ENCODE measurements at places on chromosomes 3 and 15.

GRCh38 chr3:60812502-60812901, 438.8 kb downstream of the FHIT start:
- DNase-seq, result no peak

DNA sequence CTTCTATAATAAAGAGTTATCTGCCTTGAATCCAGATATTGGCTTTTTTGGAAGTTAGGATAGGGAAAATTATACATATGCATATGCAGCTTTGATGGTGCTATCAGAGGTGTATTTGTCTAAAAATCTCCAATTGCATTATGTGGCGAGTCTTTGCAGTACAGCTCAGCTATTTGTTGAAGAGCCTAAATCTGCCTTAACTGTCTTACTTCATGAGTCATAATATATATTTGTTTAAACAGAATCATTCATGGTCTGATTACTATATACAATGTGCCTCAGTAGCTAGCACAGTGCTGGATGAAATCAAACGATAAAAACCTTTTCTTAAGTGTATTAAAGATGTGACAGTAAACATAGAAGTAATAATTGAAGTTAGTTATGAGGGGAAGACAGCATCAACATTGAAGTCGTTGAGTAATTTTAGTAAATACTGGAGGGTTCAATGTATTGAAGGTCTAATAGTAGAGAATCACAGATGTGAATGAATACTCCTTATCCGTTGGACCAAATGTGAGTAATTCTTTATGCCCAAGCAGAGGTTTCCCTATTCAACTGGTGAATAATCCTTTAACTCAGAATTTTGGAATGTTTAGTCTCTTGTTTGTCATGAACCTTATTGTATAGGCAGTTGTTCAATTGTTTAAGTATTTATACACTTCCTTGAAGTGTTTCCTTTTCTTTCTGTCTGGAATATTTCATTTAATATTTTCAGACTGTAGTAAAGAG, 74.8 kb upstream of the NAALADL2 start:
- no peak for DNase-seq

DNA sequence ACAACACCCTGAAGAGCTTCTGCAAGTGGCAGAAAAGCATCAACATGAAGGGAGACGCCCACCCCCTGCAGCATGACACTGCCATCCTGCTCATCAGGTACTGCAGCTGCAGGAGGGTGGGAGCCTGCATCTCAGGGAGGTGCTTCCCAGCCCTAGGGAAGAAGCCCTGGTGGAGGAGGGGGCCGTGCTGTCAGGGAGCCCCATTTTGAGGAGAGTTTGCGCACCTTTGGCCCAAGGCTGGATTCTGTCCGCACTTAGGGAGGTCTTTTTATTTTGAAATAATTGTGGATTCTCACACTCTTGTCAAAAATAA, 42.1 kb downstream of the SAXO2 start:
- DNase-seq, result no peak

GRCh38 chr3:143975554-143976152, 4.0 kb downstream of the DIPK2A start:
- DNase-seq, result peak; percentile 38

DNA sequence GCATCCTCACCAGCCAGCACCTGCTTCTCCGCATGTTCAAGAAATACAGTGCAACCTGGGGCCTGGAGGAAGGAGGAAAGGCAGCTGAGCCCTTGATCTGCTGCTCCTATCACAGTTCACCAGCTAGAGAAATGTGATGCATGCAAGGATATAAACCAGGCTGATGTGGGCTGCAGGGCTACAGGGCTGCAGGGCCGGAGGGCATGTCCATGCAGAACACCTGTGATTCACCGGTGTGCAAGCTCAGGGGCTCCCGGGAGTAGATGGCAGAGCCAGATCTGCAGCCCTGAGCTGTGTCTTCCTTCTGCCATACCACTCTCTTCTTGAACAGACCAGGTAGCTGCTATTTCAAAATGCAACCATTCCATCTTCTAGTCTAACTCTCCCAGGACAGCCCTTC, 84.9 kb downstream of the HMG20A start:
- DNase-seq, result no peak

- no peak for DNase-seq
Observed at GRCh38 chr3:33826688-33827087, 28.3 kb downstream of the PDCD6IP start.

GRCh38 chr3:166114448-166114847, 277.2 kb upstream of the BCHE start:
- DNase-seq, result no peak

- no peak for DNase-seq
Observed at GRCh38 chr3:113531826-113532697, at the start of gene SIDT1. Gene SIDT1 (plus strand): TSS chr3:113532555. CDS start chr3:113533022, 467 bp downstream.

GRCh38 chr15:68783226-68784058, 37.3 kb downstream of the ANP32A start:
- DNase-seq, result no peak

- peak; percentile 74 for DNase-seq
Observed at GRCh38 chr15:48493084-48493762, 152.3 kb downstream of the FBN1 start.

DNA sequence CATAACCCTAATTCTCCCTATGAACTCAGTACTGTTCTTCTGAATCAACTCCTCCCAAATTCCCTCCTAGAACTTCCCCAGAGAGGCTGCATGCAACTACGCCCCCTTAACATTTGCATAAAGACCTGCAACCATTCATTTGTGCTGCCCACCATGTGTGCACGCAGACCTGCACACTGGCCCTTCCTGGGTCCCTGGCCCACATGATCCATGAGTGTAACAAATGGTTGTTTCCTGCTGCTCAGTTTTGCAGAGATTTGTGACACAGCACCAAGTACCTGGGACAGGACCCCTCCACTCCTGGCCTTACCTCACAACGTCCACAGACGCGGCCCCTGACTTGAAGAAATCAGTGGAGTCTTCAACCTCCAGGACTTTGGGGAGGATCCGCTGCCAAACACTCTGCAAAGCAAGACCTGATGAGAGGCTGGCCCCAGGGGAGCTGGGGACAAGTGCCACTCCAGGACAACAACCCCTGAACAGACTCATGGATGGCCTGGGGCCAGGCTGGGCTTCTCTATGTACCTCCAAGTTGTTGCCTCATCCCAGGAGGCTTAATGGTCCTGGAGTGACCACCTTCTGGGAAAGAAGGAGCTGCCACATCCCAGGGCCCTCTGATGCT, 33.8 kb downstream of the ALDH1L1 start:
- no peak for DNase-seq

GRCh38 chr3:76044601-76045600, 259.6 kb upstream of the ZNF717 start:
- no peak for DNase-seq

DNA sequence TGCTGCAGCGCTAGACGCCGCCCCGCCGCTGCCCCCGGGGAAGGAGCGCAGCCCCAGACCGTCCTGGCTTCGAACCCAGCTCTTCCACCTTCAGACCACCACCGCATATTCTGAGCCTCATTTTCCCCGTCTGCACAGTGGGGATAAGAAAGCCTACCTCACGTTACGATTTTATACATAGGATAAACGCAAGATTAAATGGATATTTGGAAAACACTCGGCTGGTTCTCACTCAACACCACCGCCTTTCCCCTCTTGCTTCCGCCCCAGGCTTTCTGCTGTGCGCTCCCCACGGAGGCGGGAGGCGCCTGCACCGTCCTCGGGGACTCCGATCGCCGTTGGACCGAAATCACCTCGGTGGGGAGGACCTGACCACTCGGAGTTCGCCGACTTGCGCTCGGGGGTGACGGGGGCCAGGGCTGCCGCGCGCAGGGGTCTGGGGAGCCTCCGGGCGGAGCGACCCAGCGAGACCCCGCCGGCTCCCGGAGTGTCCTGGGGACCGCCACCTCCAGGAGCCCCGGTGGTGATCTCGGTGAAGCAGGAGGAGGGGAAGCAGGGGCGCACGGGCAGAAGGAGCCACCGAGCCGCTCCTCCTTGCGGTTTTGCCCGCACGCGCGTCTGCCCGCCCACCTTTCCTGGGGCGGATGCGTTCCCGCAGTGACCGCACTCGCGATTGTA, 4.0 kb downstream of the FBXL22 start:
- DNase-seq, result no peak

DNA sequence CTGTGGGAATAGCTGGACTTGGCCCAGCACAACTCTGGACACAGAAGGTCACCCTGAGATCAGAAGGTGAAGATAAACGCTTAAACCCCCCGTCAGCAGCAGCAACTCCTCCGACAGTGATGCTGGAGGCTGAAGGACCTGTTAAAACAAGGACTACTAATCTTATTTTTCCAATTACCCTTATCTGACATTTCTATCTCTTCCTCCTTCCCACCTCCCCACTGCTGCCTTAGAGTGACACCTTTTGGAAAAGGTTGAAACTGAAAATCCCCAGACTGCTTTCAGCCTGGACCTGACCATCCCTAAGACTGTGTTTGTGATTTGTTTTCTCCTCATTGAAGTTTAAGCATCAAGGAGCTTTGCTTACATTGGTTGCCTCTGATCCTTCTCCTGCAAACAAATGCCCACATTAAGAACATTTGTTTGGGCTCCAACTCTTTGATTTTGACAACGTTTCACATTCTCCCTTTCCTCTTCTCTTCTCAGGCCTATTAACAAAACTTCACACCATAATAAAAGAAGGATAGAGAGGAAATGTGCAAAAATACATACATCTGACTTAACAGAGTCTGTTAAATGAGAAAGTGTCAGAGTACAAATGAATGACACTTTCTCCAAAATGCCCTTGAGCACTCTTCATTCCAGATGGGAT, 410.6 kb upstream of the WNT5A start:
- DNase-seq, result no peak

- no peak for DNase-seq
Observed at GRCh38 chr3:45541326-45542321, 52.9 kb upstream of the LIMD1 start.

GRCh38 chr15:100278596-100279380, 63.0 kb downstream of the ADAMTS17 start:
- no peak for DNase-seq

DNA sequence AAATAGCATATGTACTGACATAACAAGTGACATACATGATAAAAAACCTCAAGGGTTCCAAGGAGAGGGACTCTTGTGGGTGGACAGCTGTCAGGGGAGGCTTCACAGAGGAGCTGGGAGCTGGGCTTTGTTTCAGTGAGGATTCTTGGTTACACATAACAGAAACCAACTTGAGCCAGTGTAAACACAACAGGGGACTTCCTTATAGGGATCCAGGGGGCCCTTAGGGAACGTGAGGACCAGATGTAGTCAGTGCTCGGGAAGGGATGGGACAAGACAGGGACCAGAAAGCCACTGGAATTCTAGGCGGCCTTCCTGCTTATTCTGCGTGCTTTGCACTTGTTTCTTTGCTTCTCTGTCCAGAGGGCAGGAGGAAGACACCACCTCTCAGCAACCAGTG, 34.9 kb downstream of the SNAPC5 start:
- DNase-seq, result no peak

DNA sequence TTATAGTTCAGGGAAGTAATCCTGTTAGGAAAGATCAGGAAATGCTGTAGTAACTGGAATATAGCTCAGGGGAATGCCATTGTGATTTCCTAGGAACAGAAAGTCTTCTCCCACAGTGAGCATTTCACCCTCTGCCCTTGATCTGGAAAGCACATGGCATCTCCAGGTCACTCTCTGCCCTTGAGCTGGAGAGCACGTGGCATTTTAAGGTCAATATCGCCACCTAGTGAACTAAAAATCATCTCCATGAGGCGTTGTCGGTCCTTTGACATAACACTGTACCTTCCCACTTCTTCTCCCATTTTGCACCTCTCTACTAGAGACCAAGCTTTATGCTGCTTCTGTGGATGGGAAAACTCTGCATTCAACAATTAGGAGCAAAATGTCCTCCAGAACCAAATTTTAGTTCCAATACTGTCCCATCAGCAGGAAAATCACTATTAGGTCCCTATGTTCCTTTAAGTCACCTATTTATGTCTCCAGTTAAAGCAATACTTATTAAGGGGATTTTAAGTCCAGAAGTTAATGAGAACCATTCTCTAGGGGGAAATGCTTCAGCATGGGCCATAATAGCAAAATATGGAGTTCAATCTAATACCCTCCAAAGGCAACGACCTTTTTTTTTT, 54.7 kb upstream of the GK5 start:
- DNase-seq, result peak; percentile 59

DNA sequence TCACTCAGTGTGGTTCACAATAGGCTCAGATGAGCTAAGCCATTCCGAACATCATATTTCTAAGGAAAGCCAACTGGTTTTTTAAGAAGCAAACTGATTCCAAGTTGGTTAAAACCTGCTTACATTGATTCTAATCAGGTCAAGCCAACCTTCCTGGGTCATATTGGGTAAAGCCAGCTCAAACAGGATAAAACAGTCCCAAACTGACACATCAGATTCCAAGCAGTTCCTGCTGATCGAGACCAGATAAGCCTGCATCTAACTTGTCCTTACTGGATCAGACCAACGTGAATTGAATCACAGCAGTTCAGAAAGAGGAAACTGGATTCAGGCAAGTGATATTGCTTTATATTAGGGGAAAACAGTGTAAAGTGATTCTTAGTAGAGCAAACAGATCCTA, 18.6 kb upstream of the THSD4 start:
- DNase-seq, result peak; percentile 84

GRCh38 chr3:10331320-10331719, 10.4 kb upstream of the SEC13 start:
- no peak for DNase-seq

GRCh38 chr3:139888561-139889140, 46.3 kb upstream of the CLSTN2 start:
- DNase-seq, result no peak

DNA sequence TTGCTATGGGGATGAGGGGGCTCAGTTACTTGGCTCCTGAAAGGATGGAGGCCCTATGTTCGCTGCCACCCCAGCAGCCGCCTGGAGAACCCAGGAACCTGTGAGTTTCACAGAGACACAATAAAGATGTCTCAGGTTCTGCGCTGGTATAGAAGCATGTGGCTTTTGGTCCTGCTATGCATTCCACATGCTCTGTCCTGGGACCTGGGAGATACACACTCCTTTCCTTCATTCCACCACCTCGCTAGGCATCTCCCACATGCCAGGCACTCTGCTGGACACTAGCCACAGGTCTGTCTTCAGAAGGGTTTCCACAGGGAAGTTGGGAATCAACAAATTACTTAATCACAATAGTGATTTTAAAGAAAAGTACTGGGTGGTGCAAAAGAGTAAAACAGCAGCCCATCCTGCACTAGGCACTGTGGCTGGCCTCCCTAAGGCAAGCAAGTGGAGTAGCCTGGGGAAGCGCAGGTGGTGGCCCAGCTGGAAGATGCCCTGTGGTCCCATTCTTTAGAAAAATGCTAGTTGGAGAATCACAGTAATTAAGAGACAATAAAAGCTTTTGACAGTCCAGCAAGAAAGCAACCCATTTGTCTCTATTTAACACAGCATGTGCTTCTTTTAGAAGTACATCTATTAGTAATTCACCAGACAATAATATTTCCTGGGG, 408.9 kb upstream of the WNT5A start:
- no peak for DNase-seq

DNA sequence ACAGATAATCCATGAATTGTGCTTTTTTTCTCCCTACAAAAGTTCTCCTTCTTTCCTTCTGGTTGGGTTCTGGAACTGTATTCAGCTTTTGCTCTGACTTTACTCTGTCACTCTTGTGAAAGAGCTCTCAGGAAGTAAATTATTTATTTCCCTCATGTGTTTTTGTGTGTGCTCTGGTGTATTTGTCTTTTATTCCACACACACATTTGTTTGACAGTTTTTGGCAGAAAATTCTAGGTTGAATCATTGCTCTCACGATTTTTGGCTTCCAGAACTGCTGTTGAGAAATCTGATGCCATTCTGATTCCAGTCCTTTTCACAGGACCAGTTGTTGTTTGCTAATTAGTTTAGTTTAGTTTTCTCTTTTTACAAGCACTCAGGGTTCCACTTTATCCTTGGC, 172.8 kb downstream of the PLCH1 start:
- DNase-seq, result no peak

- no peak for DNase-seq
Observed at GRCh38 chr3:129867506-129868124, 25.9 kb downstream of the TMCC1 start.

GRCh38 chr3:34844323-34844620, 795.1 kb upstream of the ARPP21 start:
- DNase-seq, result no peak
